ENCODE measurements at places on chromosomes 1 and 21. TPM values are rescaled to one million over a fixed set of nuclear protein-coding genes. Genes with fewer than 3 reads are reported as not detected.

DNA sequence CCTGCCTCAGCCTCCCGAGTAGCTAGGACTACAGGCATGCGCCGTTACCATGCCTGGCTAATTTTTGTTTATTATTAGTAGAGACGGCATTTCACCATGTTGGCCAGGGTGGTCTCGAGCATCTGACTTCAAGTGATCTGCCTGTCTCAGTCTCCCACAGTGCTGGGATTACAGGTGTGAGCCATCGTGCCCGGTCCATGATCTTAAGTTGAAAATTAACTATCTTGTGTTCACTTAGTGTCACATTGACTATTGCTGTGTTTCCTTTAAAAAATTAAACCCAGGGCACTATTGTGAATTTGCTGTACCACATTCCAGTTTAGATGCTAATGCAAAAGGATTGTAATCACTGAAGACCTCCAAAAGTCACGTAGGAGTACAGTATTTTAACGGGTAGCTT, 14.1 kb downstream of the CMPK1 start:
- DNase-seq = no peak

GRCh38 chr1:47537268-47537667, 99.4 kb downstream of the FOXD2 start:
- DNase-seq = no peak

GRCh38 chr1:152626744-152627143, 3.8 kb upstream of the LCE3A start:
- DNase-seq = no peak

IFT25 gene
- total RNA-seq = 63.7 TPM

DNA sequence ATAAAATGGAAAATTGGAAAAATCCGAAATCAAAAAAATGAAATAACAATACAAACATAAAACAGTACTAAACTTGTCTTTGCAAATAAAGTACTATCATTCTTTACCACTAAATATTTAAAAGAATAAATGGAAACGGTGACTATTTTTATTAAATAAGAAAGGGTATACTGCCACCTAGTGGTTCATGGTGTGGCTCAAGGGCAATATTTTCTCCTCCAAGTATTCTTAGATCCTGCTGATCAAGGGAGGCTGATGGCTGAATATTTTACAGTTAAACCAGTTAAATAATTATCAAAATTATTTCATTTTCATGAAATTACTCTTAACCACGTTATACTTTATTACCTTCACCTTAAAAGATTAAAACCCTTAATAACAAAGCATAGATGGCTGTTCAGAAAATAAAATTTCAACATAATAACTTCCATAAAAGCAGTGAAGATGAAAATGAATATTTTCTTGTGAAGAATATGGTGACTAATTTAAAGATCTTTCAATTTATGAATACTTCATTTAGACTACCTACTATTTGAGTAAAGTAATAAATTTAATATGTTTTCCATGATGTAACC, 1793.9 kb downstream of the NCAM2 start:
- DNase-seq = peak; percentile 7

- DNase-seq = no peak
Observed at GRCh38 chr1:159068886-159069285, 7.7 kb downstream of the AIM2 start.

- DNase-seq = no peak
Observed at GRCh38 chr1:44408212-44408582, 3.1 kb downstream of the RNF220 start.

DNA sequence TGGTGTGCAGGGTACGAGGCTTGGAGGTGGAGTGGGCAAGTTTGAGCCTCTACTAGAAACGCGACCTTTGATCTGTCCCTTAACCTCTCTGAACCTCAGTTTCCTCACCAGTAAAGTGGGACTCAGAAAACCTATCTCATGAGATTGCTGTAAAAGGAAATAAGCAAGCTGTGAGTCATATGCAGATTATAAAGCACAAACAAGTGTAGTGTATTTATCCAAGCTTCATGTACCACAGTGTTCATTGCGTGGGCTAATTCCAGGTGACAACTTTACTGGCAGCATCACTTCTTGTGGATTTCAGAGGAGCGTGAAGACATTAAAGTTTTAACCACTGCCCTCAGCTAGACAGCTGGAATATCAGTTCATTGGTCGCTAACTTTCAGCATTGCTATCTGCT, 44.4 kb downstream of the ZNF697 start:
- no peak for DNase-seq

DNA sequence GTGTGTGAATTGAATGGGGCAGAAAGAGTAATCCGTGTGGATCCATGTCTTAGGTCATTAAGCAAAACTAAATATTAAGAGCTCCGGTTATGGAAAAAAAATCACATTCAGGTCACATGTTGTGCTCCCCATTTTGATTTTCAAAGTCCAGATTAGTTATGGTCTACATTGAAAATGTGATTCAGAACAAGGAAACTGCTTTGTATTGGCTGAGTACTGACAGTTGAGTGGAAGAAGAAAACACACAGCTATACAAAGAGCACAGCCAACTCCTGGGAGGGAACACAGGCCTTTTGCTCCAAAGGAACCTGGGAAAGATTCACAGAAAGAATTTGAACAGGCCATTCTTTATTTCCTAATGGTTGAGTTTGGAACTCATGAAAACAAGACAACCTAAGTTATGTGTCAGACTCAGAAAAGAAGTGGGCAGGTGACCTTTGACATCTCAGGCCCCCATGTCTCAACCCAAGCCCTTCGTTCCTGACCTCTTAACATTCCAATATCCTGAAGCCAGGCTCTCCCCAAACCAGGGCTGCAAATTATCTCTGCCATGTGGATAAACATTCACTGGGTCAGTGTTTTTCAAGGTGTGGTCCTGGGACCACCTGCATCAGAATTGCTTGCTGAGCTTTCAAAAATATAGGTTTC, 159.3 kb upstream of the LMO4 start:
- no peak for DNase-seq

LRRC38 gene
- 0.53 TPM for total RNA-seq

- no peak for DNase-seq
Observed at GRCh38 chr1:25435397-25436108, 4.9 kb downstream of the MACO1 start.

GRCh38 chr1:226353698-226354525, 44.9 kb upstream of the LIN9 start:
- no peak for DNase-seq
